ENCODE measurements at places on chromosomes 11 and 22.

GRCh38 chr11:68889948-68890446 is 13.6 kb downstream of the MRPL21 start:
- DNase-seq = peak; percentile 96

DNA sequence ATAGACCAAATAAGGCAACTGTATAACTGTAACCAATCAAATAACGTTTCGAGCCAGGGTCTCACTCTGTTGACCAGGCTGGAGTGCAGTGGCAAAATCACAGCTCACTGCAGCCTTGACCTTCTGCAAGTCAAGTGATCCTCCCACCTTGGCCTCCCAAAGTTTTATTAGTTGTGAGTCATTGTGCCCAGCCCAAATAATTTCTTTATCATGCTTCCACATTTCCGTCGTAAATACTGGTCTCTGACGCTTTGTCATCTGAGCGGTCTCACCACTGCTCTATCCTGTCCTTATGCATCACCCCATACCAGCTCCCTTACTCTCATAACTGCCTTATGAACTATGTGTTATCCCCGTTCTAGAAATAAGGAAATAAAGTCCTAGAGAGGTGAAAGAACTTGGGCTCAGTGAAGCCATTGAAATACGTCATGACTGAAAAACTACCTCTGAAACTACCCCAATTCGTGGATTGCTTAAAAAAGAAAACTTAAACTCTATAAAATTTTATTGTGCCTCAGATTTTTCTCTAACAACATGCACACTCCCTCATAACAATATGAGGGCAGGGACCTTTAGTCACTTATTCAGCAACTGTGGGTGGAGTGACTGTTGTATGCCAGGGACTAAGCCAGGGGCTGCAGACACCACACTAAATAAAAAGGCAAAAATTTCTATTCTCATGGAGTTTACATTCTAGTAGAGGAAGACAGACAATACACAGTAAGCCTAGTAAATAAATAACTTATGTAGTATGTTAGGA is 15.8 kb upstream of the RTN4RL2 start:
- peak; percentile 63 for DNase-seq

- DNase-seq = no peak
Observed at GRCh38 chr11:13784441-13784840, 116.0 kb downstream of the FAR1 start.

DNA sequence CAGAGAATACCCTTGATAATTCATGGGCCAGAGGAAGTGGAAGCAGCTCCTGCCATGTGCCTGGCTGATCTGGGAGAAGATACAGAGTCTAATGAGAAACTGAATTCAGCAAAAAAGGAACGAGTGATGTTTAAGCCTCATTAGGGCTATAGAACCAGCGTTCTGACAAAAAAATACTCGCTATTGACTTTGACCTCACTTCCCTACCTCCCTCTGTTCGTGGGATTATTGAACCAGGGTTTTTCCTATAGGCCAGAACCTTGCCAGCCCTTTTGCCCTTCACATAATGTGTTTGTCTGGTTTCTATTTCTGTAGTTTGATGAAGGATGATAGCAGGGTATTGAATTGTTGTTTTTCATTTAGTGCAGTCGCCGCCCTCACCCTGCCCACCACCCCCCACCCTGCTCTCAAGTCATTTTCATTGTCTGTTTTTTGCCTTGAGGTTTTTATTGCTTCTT is 7.6 kb upstream of the RBFOX2 start:
- no peak for DNase-seq

All from fibroblast of villous mesenchyme (primary cell).